NCI-H510A (cell line): ENCODE measurements at places on chromosomes 3 and 15.
A peak's percentile ranks its signal among the peaks of the same experiment; 100 is the strongest.

DNA sequence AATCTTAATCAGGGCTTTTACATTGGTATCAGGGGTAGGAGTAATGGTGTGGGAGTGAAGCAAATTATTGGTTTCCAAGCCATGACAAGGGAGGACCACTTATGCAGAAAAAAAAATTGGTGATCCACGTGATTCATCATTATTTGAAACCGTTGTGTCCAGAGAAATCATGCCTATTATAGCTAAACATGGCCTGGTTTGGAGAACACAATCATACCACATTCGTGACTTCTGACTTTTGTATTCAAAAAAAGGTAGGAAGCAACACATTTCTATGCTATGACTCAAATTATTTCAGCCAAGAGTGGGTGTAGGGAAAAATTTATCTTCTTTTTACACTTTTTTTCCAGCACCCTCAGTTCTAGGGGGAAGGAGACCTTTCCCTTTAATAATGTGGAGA, 924.3 kb upstream of the GBE1 start:
- DNase-seq = no peak

GRCh38 chr3:10008588-10009344, 17.5 kb upstream of the FANCD2 start:
- DNase-seq = peak; percentile 30

- no peak for DNase-seq
These were observed 164.0 kb upstream of the TBL1XR1 start for GRCh38 chr3:177361081-177361938.

GRCh38 chr3:143565951-143566350, 282.3 kb downstream of the SLC9A9 start:
- DNase-seq = no peak

- no peak for DNase-seq
These were observed 534.5 kb upstream of the TBL1XR1 start for GRCh38 chr3:177731644-177732268.

DNA sequence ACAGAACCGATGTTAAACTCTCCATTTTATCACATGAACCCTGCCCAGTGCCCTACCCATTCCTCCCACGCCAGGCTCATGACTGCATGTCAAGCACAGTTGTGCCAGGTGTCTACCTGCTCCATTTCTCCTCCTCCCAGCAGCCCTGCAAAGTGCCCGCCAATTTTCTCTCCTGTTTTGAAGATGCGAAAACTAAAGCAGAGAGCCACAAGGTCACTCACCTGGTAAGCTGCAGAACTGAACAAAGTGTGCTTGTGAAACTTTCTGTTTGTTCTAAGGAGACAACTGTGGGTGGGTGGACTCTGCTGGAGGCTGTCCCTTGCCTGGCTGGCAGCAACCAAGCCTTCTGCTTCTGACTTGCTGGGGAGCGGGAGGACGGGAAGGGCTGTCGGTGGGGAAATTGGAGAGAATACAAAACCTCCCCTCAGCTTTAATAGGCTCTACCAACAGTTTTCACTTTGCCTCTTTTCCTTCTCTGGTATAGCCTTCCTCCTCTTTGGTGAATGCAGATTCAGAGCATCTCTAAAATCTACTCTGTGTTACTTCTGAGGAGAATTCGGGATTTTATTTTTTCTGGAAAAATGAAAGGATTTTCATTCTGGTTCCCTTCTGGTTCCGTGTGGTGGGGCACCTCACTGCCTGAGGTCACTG, 23.0 kb downstream of the LIMD1 start:
- DNase-seq = no peak

GRCh38 chr3:78277220-78277619, 1237.3 kb downstream of the ROBO2 start:
- DNase-seq = no peak

DNA sequence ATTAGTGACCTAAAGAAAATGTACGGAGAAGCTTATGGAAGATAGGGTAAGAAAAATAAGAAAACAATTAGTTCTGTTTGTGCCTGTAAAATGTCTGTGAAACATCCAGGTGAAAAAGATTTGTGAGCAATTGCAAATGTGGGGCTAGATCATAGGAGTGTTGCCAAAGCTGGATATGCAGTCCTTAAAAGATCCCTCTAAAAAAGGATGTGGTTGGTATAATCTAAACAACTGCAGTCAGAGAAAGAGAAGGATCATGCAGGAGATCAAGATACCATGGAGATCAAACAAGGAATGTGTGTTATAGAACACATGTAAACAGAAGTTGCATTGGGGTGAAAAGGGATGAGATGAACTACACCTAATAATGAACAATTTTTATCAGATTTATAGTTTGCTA, 116.8 kb downstream of the ALCAM start:
- no peak for DNase-seq

GRCh38 chr3:120302361-120302760, 17.3 kb upstream of the GPR156 start:
- no peak for DNase-seq

DNA sequence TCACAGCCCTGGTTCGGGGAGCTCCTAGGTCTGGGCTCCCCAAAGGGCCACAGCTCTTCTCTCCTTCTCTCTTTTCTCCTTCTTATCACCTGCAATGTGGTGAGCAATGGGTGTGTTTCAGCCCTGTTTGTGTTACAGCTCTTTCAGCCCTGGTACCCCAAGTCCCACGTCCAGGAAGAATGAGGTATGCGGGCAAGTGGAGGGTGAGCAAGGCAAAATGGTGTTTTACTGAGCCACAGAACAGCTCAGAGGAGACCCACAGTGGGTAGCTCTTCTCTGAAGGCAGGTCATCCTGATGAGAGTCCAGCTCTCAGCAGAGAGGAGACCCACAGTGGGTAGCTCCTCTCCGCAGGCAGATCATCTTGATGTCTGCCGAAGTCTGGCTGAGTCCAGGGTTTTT, 86.8 kb downstream of the BFSP2 start:
- no peak for DNase-seq

GRCh38 chr3:13110678-13111116, 37.5 kb upstream of the IQSEC1 start:
- DNase-seq = no peak

DNA sequence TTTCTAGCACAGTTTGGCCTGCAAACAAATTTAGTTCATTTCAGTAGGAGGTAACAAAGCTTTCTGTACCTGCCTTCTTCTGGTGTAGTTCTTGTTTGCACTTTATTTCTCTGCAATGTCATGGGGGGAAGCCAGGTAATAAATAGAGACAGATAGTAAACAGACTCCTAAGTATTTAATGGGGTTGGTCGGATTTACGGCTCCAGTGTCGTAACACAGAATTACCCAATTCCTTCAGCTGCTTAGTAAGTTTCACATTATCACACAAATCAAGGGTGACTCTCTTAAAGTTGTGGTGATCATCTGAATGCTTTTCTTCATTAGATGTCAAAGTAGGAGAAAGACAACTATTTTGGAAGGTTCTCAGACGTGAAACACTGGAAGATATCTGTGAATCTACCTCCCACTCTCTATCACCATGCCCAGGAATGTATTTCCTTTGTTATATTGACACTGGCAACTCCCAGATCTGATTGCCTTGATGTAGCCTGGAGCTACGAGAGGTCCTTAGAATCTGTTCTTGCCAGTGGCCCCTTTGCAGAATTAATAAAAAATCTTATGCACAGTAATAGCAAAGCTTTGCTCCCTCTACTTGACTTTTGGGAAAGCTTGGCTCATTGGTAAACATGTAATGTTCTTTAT, 25.0 kb upstream of the TMC3 start:
- DNase-seq = no peak

- DNase-seq = no peak
These were observed 32.8 kb upstream of the TOPBP1 start for GRCh38 chr3:133694288-133695268.

DNA sequence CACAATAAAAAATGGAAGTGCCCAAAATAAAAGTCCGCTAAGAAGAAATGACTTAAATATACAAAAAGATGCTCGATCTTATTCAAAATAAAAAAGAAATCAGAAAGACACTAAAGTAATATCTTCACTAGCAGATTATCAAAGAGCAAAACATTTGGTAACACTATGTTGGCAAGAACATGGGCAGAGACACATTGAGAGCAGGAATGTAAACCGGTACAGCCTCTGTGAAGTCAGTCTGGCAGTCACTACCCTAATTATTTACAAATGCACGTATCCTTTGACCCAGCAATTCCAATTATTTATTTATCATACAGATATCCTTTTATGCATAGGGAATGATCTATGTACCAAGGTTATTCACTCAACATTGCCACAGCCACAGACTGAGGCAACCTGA, 34.5 kb downstream of the TBL1XR1 start:
- DNase-seq = no peak

DNA sequence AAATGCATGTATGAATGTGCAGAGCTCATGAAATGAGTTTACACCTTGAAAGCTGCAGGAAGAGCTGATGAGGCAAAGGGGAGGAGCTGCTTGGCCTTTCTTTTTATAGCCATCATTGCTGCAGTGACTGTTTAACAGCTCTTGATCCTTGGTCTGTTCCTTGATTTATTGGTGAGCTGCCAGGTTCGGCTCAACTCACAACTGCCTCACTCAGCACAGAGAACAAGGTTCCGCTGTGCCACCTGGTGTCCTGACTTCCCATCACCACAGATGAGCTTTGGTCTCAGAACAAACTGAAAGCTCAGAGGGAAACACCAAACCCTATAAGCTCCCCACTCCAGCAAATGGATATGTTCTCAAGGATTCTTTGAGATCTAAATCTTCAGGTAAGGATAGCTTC, 626.1 kb downstream of the MAGI1 start:
- peak; percentile 50 for DNase-seq

- no peak for DNase-seq
These were observed 881.4 kb upstream of the ROBO1 start for GRCh38 chr3:80649170-80649569.

DNA sequence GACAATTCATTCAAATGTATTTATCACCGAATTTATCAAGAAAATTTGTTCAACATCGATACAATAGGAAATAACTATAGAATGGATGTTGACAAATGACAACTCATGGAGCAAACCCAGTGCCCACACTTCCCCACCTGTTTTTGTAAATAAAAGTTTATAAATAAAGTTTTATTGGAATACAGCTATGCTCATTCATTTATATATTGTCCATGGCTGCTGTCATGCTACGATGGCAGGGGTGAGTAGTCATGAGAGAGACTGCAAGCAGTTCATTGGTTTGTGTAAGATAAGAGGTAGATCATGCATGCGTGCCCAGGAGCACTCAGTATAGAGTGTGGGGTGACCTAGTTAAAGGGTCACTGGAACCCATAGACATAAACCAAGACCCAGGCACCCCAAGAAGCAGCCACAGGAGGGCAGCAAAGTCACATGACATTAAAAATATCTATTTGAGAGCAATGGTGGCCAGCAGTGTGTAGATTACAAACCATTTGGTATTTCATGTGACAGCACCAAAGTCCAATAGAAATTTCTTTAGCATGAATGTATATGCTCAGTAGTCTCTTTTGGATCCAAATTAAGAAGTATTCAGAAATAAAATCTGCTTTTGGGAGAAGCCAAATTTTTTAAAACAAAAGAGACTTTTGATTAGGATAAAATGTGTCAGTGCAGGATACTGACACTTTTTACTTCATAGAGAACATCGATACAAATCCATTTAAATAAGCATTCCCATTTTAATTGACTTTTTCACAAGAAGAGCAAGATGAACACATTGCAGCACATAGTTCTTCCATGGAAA, 794.8 kb downstream of the MCTP2 start:
- no peak for DNase-seq

DNA sequence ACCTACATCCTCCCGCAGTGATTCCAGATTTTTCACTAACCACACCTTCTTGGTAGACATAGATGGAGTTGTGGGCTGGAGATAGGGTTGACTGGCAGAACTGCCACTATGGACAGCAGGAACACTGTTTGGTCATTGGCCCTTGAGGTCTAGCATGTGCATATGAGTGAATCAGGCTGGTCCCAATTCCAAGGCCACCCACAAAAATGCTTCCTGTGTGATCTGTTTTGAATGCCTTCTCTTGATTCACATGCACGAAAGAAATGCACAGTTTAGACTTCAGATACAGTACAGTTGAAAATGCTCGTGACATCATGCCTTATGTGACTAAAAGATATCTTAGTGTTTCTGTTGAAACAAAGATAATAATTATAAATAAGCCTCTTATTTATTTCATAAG, 285.8 kb upstream of the SEMA6D start:
- DNase-seq = no peak

GRCh38 chr15:40845036-40845435, 1.2 kb downstream of the SPINT1 start:
- no peak for DNase-seq

GRCh38 chr15:81106560-81106959, 27.5 kb upstream of the CFAP161 start:
- DNase-seq = no peak
